CD4-positive, CD25-positive, alpha-beta regulatory T cell (primary cell): ENCODE measurements at places on chromosomes 5 and 9. TPM values are rescaled to one million over a fixed set of nuclear protein-coding genes. Genes with fewer than 3 reads are reported as not detected.
A peak's percentile ranks its signal among the peaks of the same experiment; 100 is the strongest.

Gene C8G
- 1.1 TPM for total RNA-seq

Gene EPB41L4A
- total RNA-seq, result not detected

Gene CTNND2
- total RNA-seq, result not detected

Gene CSF1R
- not detected for total RNA-seq

Gene GABRG2
- not detected for total RNA-seq

Gene PTAR1
- total RNA-seq, result 85.3 TPM

Gene CARD6
- 2.8 TPM for total RNA-seq

Gene CDH9
- not detected for total RNA-seq

Gene WDR5
- total RNA-seq, result 19.3 TPM

DNA sequence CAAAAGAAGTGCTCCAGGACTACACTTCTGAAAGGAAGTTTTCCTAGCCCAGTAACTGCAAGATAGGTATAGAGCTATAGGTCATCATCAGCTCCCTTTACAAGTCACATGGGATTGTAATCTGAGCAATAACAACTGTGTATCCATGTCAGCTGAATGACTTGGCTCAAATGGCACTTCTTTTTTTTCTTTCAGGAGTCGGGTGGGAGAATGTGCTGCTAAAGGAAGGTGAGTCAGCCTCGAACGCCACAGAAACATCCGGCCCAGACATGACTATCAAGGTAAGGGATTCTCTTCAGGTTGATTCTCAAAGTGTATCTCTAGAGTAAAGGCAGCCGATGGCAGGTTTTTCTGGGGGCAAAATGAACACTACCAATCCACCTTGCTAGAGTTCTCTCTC, 192.2 kb downstream of the C9orf152 start:
- no peak for DNase-seq

DNA sequence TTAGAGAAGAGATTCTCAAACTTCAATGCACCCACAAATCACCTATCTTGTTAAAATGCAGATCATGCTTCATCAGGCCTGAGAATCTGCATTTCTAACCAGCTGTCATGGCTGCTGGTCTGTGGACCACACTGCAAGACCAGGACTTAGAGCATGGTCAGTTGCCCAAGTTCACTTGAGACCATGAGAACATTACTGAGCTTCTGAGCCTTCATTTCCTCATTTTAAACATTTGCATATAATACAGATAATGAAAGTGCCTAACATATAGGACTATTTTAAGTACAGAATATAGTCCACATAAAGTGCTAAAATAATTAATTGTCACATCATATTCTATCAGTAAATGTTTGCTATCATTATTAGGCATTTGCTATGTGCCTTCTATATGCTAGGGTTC, 260.8 kb upstream of the TNC start:
- DNase-seq, result no peak

GRCh38 chr5:14876095-14876494, 4.5 kb upstream of the ANKH start:
- no peak for DNase-seq

DNA sequence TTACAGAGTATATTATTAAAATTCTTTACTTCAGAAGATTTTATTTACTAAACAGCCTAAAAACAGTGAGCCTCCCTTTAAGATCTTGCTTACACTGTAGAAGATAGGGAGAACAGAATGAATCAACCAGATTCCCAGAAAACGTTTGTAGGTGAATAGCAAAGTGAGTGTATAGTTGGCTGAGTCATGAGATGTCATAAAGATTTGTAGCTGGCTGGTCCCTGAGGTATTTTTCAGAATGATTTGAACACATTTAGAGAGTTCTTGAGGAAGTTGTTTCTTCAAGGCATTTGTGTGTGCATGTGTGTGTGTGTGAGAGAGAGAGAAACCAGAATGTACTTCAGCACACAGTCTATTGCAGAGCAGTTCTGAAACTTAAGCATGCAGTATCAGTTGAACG, 159.4 kb upstream of the PRR16 start:
- no peak for DNase-seq

DNA sequence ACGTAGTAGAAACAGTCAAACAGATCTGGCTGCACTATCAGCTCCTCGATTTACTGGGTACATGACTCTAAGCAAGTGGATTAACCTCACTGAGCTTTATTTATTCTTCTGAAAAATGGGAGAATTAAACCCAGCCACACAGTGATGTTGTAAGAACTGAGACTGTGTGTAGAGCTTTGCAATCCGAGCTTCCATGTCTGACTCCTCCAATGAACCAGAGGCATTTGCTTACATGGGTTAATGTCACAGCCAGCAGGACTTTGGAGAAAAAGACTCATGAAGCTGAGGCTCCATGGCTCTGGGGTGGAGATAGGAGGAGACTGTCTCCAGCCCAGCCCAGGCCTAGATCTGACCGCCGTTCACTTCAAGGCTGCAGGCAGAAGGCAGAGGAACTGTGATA, 201.3 kb downstream of the CDK5RAP2 start:
- no peak for DNase-seq

DNA sequence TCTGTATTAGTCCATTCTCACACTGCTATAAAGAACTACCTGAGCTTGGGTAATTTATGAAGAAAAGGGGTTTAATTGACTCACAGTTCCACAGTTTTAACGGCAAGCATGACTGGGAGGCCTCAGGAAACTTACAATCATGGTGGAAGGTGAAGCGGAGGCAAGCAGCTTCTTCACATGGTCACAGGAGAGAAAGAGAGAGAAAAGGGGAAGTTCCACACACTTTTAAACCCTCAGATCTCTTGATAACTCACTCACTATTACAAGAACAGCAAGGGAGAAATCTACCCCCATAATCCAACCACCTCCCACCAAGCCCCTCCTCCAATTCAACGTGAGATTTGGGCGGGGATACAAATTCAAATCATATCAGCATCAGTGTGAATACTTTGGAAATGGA, 133.4 kb upstream of the SLC30A5 start:
- DNase-seq, result no peak

- DNase-seq, result peak; percentile 51
These were observed 11.4 kb downstream of the GOLGA1 start for GRCh38 chr9:124929464-124929863.

- DNase-seq, result no peak
These were observed 75.1 kb upstream of the PANK3 start for GRCh38 chr5:168654211-168654721.

DNA sequence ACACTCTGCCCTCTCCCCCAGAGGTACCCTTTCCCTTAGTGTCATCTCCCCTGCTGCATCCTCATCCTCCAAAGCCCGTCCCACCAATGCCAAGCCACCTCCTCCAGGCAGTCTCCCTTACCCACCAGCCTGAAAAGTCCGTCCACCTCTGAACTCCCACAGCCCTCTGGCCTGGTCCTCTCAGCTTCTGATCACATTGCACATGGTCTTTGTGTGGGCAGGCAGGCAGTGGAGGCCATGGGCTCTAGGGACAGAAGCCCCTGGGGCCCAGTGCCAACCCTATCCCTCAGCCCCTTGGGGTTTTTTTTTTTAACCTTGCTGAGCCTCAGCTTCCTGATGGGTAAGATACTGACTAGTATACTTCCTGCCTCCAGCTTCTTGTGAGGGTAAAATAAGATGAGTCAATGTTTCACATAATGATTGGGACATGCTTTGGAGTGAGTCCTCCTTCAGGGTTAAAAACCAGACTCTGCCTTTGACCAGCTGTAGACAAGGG, 19.4 kb downstream of the CSF1R start:
- no peak for DNase-seq

GRCh38 chr9:106179191-106179590, 484.9 kb downstream of the TMEM38B start:
- DNase-seq, result no peak
